Hematopoietic multipotent progenitor cell treated with erythropoietin and hydrocortisone succinate and interleukin-3 and kit ligand, for 8 days (in vitro differentiated cells): ENCODE measurements at places on chromosomes 5 and 9.

DNA sequence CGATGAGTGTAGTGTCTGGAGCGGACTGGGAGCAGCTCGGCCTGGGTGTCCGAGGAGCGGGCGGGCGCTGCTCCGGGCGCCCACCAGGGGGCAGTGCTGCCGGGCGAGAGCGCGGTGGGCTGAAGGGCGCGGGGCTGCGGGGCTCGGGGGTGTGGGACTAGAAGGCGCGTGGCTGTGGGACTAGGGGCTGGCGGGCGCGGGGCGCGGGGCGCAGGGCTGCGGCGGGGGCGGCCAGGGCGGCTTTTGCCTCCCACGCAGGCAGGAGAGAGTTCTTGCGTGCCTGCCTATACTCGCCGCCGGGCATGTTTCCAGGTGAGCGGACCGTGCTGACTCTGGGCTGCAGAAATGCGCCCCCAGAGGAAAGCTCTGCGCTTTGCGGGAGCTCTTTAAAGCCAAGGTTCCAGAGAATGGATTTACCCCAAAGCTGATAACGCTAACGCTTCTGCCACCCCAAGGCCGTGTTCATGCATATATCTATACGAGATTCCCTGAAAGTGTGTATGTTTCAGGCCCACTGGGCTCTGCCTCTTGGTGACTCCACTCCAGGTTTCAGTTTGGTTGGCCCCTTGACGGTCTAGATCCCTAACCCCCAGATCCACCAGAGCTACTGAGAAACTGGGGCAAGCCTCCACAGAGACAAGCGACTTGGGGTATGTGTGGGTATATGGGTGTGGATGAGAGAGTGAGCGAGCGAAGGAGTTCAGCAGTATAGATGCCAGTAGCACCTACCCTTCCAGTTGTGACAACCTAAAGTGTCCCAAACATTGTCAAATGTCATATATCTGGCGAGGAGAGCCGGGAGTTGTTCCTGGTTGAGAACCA lies 56.2 kb downstream of the ACER2 start:
- DNase-seq: peak; percentile 84

GRCh38 chr9:123540457-123540856 lies 184.5 kb downstream of the CRB2 start:
- no peak for DNase-seq

DNA sequence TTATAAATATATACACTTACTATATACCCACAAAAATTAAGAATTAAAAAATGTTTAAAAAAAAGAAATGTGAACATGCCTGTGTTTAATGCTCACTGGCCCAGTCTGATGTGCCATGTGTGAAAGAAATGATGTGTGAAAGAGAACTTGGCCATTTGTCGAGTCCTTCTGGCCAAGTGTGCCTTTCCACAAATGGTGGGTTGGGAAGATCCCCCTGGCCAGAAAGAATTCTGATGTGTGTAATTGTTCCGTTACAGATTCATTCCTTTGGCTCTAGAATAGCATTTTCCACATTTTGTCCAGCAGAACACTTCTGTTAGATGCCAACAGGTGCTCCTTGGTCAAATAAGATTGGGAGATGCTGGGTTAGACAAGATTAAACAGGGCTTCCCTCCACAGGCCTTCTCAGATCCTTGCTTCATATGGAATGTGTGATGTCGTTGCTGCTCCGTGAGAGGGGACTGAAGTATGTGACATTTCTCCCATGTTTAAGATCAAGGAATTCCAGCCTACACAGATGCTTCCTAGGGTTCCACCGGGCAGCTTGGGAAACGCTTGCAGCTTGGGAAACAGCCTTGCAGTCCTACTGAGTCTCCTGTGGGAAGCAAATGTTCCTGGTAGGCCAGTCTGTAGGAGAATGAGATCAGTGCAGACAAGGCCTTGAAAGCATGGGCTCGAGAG lies 32.1 kb downstream of the GDNF start:
- no peak for DNase-seq

- DNase-seq: no peak
Observed at GRCh38 chr9:12993466-12993865, 218.6 kb downstream of the LURAP1L start.

DNA sequence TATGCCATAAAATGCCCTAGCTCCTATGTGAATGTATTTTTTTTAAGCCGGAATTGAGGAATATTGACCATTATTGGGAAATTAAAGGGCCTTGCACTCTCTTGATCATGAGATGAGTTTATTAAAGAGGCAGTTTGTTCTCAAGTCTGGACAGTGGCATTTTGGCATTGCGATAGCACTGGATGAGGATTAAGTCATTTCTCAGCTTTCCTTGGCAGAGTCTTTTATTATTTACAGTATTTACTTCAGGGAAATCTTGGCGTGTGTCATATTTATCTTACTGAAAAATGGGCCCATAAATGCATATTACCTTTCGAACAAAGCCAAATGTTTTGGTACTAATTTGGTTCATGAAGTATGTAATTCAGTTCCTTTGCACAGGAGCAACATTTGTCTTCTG lies 194.4 kb downstream of the EBF1 start:
- DNase-seq: no peak

DNA sequence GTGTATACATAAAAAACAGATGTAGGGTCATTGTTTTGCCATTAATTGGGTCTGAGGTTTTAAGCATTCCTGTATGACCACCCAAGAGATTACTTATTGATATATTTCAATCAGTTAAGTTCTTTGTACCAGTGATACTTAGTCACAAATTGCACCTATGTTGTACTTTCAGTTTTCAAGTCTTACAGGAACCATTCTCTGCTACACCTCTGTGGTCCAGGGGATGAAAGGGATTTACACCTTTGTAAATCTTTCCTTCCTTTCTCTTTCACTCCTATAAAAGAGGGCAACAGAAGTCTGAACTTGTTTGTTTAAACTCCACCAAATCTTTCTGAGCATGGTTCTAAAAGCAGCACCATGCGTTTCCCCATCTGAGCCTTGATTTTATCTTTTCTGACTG lies 86.1 kb downstream of the DEPDC1B start:
- no peak for DNase-seq

DNA sequence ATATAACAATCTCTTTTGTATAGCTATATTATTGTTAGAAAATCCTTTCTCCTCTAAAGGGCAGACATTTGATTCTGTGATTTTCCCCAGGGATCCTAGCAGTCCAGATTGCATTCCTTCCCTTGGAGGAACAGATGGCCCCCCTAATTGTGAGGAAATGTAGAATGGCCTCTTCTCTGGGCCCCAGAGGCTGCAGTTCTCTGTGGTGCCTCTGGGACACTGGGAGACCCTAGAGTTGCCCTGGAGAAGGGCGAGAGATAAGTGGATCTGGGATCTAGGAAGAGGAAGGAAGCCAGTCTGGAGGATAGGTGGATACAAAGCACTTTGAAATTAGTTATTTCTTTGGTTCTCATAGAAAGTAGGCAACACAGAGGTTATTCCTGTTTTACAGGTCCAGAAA lies 1.9 kb upstream of the HINT2 start:
- DNase-seq: no peak

DNA sequence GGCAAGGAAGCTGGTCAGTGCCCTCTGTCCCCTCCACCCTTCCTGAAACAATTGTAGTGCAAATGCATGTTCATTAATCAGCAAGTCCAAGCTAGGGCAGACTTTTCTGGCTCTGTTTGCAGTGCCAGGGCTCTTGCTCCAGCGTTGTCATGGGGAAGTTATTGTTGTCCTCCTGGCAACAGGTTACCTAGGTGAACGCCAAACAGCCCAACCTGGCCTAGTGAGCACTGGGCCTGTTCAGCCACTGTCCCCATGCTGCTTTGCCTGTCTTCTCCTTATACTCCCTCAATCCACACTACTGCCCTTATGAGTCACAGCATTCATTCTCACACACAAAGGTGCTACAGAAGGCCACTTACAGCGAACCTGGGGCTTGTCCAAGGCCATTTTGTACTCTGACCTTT lies 34.5 kb upstream of the GLIS3 start:
- no peak for DNase-seq

- peak; percentile 6 for DNase-seq
Observed at GRCh38 chr5:171450423-171451331, 31.2 kb downstream of the FGF18 start.

DNA sequence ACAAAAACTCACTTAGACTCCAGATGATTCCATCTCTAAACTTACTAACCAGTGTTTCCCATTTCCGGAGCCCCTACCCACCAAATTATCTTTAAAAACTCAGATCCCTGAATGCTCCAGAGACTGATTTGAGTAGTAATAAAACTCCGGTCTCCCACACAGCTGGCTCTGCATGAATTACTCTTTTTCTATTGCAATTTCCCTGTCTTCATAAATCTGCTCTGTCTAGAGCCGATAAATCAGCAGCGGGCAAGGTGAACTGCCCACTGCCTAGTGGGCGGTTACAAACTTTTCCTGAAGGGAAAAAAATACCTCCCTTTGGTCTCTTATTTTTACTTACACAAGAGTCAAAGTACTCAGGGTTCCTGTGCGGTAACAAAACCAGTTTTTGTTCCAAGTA lies 624.4 kb upstream of the RORB start:
- no peak for DNase-seq

- peak; percentile 43 for DNase-seq
Observed at GRCh38 chr9:89564346-89564878, 40.4 kb upstream of the GADD45G start.

GRCh38 chr9:106403081-106403480 lies 459.9 kb upstream of the ZNF462 start:
- DNase-seq: no peak

- no peak for DNase-seq
Observed at GRCh38 chr9:107542411-107543157, 53.0 kb upstream of the KLF4 start.

GRCh38 chr5:14678773-14679334 lies 14.3 kb downstream of the OTULIN start:
- DNase-seq: no peak

- no peak for DNase-seq
Observed at GRCh38 chr5:148011398-148012137, 52.2 kb upstream of the SPINK5 start.

DNA sequence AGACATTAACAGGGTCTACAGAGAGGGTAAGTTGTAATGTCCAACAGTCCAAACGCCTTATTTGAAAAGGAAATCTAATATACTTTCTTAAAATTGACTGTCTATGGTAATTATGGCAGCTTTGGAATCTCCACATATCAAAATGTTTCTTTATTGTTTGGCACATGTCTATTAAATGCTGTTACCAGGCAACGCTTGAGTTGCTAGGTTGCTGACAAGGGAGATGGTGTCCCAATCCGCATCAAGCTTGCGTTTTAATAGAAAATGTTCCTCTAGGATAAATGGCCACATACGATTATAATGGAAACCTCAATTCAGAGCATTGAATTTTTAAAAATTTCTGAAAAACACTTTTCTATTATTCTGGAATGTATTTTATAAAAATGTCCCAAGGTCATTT lies 9.2 kb downstream of the ANXA1 start:
- DNase-seq: no peak

DNA sequence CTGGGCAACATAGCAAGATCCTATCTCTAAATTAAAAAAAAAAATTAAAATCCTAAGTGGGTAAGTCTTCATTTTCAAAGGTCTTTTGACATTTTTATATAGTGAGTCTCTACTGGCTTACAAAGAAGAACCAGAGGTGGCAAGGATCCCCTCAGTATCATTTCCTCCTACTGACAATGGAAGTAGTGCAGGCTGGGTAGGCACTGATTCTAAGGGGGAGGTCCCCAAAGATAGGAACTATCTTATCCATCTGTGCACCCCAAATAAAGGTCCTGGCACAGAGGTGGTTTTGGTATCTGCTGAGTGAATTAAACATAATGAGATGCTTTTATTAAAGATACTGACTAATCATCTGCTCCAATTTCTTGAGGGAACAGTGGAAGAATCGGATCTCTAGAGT lies 4.2 kb downstream of the FAM193B start:
- DNase-seq: no peak

GRCh38 chr9:70600506-70600905 lies 186.0 kb upstream of the KLF9 start:
- no peak for DNase-seq

- no peak for DNase-seq
Observed at GRCh38 chr5:136058039-136058971, 29.5 kb downstream of the TGFBI start.
